CD8-positive, alpha-beta memory T cell (primary cell): ENCODE measurements at places on chromosomes 3 and 15. TPM values are rescaled to one million over a fixed set of nuclear protein-coding genes. Genes with fewer than 3 reads are reported as not detected.

DNA sequence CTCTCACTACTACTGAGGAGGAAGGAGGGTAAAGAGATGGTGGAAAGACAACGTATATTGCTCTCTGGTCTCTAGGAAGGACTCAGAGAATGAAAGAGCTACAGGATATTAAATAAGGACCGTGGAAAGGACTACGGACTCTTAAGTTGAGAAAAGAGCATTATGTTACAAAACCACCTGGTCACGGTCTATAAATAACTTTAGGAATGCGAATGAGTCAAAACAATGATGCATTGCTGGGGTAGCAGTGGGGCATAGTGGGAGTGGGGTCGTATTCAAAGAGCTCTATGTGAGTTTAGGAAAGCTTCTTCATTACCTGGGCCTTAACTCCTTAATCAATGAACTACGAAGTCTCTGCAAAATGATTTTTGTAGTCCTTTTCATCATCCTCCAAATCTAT is 295.7 kb upstream of the SOX14 start:
- H3K27ac ChIP-seq: no peak overlapping the region
- no peaks in the 10 kb centered on the region for H3K27me3 ChIP-seq
- H3K4me1 ChIP-seq: no peaks in the 10 kb centered on the region
- no peaks in the 10 kb centered on the region for H3K36me3 ChIP-seq

- no peaks in the 10 kb centered on the region for H3K4me1 ChIP-seq
- no peak overlapping the region for H3K4me3 ChIP-seq
- no peaks in the 10 kb centered on the region for H3K27me3 ChIP-seq
- DNase-seq: no peak
- H3K27ac ChIP-seq: no peak overlapping the region
Observed at GRCh38 chr15:71679793-71680353, 130.5 kb upstream of the NR2E3 start.

GRCh38 chr3:64799606-64800005 is 111.8 kb upstream of the ADAMTS9 start:
- H3K4me1 ChIP-seq: no peaks in the 10 kb centered on the region
- H3K27me3 ChIP-seq: no peaks in the 10 kb centered on the region
- no peak for DNase-seq

DNA sequence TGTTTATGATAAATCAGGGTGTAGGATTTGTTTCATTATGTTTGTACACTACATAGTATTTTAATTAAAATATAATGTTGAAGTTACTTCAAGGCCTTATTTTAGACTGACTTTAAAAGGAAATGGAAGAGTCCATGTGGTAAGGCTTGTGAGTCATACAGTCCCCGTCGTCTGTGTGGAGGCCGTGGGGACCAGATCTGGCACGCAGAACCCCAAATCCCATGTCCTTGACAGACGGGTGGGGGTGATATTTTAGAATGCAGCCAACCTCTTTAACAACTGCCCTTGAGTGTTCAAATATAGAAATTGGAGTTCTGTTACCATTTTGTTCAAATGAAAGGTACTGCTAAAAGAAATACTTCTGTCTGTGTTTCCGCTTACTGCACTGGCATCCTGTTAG is 35.8 kb downstream of the ABHD17C start:
- H3K36me3 ChIP-seq: no peaks in the 10 kb centered on the region
- H3K4me3 ChIP-seq: no peak overlapping the region

DNA sequence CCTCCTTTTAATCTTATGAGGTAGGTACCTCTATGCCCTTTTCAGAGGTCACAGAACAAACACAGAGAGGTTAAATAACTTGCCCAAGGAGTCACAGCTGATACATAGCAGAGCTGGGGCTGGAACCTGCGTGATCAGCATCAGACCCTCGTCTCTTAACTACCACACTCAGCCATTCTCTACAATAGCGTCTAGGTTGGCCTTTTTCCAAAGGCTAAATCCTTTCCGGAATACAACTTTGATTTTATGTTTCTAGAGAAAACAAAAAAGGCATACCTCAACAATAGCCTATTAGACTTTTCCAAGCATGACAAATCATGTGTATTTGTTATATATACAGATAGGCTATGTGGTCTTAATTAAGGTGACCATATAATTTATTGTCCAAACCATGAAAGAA is 187.2 kb downstream of the RORA start:
- H3K4me1 ChIP-seq: no peaks in the 10 kb centered on the region
- no peaks in the 10 kb centered on the region for H3K36me3 ChIP-seq
- no peak overlapping the region for H3K27ac ChIP-seq
- no peaks in the 10 kb centered on the region for H3K27me3 ChIP-seq
- no peak for DNase-seq

The FBLN2 gene
- total RNA-seq: 0.09 TPM

The SAMD7 gene
- total RNA-seq: not detected

The LRRC57 gene
- total RNA-seq: 23.7 TPM
